ENCODE measurements at places on chromosomes 3 and 15. TPM values are rescaled to one million over a fixed set of nuclear protein-coding genes. Genes with fewer than 3 reads are reported as not detected.

The SPATA12 gene
- not detected for total RNA-seq

GRCh38 chr3:40035177-40035576 is 225.8 kb downstream of the MYRIP start:
- DNase-seq = no peak

DNA sequence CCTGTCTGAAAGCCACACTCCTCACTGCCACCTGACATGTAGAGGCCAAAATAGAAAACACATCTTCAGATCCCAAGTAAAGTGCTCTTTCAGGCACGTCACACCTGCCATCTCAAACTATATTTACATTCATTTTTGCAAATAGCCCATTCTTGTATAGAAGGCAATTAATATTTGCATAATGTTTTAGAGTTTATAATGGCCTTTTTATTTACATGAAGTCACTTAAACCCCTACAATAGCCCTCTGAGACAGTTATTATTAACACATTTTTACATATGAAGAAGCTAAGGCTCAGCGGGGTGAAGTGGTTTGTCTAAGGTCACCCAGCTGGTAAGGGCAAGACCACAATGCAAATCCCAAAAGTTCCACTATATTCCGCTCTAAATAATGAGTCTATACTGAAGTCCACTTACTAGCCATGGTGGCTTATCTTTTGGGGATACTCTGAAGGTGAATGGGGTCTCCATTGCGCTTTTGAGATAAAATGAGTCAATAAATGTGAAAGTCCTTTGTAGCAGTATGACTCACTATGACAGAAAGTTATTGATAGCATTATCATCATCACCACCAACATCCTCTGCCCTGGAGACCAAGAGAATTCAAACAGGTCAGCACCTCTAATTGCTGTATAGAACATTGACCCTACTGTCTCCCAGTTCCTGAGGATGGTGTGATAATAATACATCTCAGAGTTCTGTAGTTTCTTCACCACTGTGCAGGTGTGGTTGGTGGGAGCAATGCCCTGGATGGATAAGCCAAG is 155.9 kb upstream of the BCL6 start:
- DNase-seq = no peak

DNA sequence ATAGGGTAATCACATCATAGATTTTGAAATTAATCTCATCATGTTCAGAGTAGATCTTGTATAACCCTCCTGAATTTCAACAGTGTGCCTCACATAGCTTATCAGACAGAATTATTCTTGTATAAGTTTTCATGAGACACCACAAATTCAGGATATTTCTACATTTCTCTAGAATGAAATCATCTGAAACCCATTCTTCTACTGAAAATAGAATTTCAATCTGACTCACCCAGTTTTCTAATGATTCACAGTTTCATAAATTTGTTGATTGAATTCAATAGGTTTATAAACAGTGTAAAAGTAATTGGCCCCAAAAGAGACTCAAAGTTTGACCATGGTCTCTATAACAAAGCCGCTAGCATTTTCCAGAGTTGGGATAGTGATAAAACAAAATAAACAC is 1082.6 kb upstream of the EPHA6 start:
- no peak for DNase-seq

- DNase-seq = no peak
These were observed 28.7 kb upstream of the LHFPL4 start for GRCh38 chr3:9582332-9582731.

The ALCAM gene
- total RNA-seq = 150 TPM

DNA sequence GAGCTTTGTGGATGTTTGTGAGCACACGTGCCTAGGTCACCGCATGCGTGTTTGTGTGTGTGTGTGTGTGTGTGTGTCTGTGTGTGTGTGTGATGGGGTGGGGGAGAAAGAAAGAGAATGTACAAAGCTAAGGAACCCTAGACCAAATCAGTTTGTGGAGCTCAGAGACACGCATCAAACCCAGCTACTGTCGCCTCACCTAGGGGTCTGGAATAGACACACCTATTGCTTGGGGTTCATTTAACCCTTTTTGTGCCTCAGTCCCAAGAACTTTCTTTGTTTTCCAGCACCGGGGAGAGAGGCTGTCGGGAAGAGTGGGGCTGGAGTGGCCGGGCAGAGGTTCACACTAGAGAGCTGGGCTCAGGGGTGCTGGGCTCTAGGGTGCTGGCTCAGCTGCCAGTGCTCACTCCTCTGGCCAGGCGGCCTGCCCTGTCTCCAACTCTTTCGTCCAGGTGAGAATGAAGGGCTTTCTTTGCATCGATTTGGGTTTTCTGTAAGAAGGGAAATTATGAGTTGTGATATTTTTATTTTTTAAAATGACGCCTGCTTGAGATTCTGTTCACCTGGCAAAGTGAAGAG is 221.6 kb downstream of the MEIS2 start:
- no peak for DNase-seq

The CACNA2D2 gene
- 2.4 TPM for total RNA-seq

The EXD1 gene
- 1.2 TPM for total RNA-seq

GRCh38 chr3:36164400-36164799 is 215.9 kb upstream of the STAC start:
- DNase-seq = no peak

DNA sequence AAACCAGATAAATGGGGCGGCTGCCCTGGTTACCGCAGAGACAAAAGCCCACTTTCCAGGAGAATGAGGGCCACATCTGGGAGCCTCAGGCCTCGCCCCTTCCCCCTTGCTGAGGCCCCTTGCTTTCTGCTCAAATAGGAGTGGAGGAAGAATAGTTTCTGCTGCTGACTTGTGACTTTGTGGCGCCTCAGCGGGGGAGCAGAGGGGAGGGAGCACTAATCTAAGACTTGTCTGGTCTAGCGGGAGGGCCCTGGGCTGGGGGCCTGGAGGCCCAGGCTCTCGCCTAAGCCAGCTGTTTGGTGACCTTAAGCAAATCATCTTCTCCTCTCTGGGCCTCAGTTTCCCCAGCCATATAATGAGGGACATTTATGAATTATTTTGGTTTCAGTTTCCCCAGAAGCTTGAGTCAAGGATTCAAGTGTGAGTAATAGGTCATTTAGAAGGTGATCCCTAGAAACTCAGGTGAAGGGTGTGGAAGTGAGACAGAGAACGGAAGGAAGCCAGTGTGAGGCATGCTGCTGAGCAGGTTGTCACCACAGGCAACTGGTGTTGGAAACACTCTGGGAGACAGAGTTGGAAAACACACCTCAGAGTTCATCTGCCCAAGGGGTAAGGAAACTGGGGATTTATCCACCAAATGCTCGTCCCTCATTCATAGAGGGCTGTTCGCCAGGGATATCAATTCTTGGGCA is 25.9 kb upstream of the SMAD3 start:
- DNase-seq = no peak

The PRR20G gene
- not detected for total RNA-seq

GRCh38 chr3:16907243-16907642 is 22.5 kb downstream of the PLCL2 start:
- no peak for DNase-seq

The PTPN23 gene
- 19.2 TPM for total RNA-seq

- DNase-seq = no peak
These were observed 1.5 kb downstream of the POLR2M start for GRCh38 chr15:57708047-57708446.

GRCh38 chr3:50639055-50639494 is 22.1 kb downstream of the MAPKAPK3 start:
- DNase-seq = no peak

The CYP1A1 gene
- 0.41 TPM for total RNA-seq

The GHSR gene
- 0.82 TPM for total RNA-seq

DNA sequence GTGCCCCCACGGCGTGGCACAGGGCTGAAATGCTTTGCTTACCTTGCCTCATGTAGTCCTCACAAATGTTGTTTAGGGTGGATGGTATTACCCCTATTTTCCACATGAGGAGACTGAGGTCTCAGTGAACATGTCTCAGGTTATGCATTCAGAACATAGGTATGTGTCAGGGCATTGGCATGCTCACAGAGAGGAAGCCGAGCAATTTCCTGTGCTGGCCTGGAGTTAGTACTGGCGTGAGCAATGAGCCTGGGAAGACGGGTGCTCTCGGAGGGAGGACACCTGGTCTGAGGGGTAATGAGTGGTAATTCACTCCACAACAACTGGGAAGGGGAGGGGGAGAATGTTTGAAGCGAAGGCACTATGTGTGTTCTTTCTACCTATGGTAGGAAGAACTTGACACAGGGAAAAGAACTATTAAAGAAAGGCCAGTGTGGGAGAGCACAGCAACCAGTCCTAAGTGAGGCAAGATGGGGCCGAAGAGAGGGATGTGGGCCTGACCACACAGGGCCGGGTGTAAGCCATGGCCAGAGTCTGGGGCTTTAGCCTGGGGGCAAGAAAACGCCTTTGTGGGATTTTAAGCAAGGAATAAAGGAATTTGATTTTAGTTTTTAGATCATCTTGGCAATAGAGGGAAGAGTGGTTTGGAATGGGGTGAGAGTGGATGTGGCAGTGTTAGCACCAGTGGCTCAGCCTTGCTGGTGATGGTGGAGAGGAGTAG is 4.9 kb upstream of the FAM131A start:
- no peak for DNase-seq

DNA sequence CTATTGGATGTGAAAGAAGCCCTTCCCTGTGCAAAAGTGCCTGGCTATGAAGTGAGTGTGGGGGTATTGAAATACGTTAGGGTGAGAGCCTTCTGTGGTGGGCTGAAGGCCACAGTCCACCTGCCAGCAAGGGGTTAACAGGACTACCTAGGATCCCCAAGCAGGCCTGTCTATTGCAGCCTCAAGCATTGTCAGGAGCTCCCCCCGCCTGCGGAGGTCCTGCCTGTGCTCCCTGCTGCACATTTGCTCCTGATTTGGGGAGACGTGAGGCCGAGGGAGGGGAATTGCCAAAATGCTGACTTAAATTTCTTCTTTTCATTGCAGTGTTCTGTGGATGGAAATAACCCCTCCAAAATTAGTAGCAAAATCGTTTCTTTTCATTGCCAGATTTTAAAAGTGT is 56.2 kb downstream of the GABRG3 start:
- DNase-seq = no peak

- DNase-seq = no peak
These were observed 41.7 kb upstream of the SEC22A start for GRCh38 chr3:123159926-123160635.

GRCh38 chr3:112477891-112478290 is 21.4 kb downstream of the BTLA start:
- DNase-seq = no peak

- DNase-seq = no peak
These were observed at the start of gene PLA2G4E for GRCh38 chr15:42020713-42021273. Gene PLA2G4E (minus strand): TSS chr15:42021042. CDS start chr15:42021030, 12 bp downstream.

The ROBO1 gene
- 296 TPM for total RNA-seq

GRCh38 chr3:44584646-44585501 is at the start of gene ZNF660:
Gene ZNF660 (plus strand): TSS chr3:44584964. CDS start chr3:44594194, 9,230 bp downstream.
- DNase-seq = peak; percentile 67

The THBS1 gene
- 57.1 TPM for total RNA-seq

The RARRES1 gene
- total RNA-seq = 4.5 TPM

DNA sequence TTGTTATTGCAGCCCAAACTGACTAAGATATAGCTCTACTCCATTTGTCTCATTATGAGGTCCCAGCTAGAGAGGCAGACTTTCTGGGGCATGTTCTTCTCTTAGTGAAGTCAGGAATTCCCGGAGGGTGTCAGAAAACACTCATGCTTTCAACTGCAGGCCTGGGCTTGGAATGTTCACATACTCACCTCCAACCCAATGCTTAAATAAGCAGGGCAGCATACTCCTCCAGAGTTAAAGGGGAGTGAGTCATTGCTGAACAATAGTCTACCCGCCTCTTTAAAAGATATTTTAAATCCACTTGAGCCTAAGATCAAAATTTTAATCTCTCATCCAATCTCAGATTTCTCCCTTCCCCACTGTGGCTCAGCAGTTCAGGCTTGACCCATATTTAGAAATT is 167.8 kb upstream of the DPH6 start:
- no peak for DNase-seq

DNA sequence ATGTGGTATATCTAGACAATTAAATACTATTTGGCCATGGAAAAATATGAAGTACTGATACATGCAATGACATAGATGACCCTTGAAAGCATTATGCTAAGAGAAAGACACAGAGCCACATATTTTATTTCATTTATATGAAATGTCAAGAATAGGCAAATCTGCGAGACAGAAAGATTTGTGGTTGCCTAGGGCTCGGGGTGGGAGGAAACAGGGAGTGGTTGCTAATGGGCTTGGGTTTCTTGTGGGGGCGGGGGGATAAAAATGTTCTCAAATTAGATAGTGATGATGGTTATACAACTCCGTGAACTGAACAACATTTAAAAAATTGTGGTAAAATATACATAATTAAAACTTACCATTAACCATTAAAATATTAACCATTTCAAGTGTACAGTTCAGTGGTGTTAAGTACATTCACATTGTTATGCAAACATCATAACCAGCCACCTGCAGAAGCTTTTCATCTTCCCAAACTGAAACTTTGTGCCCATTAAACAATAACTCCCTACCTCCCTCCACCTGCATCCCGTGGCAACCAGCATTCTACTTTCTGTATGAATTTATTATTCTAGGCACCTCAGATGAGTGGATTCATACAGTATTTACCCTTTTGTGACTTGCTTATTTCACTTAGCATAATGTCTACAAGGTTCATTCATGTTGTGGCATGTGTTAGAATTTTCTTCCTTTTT is 24.3 kb upstream of the ANP32A start:
- DNase-seq = no peak

The SEMA3B gene
- total RNA-seq = 2.4 TPM

- DNase-seq = no peak
These were observed 492.4 kb upstream of the FRG2C start for GRCh38 chr3:75171630-75172230.

GRCh38 chr3:44511238-44511566 is 33.7 kb upstream of the ZNF445 start:
- peak; percentile 17 for DNase-seq

DNA sequence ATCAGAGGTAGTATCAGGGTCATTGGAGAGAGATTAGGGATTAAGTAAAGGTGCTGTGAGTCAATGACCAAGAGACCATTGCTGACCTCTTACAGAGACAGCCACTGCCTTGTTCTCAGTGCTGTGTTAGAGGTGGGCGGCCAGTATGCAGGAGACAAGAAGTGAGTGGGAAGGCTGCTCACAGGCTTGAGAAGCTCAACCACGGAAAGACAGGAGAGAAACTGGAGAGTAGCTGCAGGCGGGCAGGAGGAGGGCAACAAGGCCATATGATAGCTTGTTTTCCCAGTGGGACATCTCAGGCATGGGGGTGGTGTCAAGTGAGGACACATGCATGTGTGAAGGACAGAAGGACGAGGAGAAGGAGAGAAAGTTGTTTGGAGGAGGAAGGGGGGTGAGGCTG is 237.3 kb downstream of the PDCD6IP start:
- no peak for DNase-seq

GRCh38 chr3:196590279-196590678 is 21.8 kb downstream of the FBXO45 start:
- no peak for DNase-seq

The LSMEM2 gene
- total RNA-seq = 0.82 TPM

The AHSG gene
- total RNA-seq = not detected

DNA sequence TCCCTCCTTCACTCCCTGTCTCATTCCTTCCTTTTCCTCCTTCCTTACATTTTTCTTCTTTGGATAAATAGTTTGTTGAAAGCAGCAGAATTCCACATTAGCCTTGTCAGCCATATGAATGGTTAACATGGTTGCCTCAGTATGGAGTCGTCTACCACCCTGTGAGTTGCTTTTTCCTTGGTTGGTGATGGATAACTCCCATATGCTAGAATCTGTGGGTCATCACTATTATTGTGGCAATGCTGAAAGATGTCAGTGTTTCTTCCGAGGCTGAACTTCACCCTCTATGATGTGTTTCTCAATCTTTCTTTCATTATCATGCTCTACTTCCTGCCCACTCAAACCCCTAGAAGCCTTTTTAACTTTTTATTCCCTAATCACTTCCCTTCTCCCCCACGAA is 481.8 kb upstream of the KCNMB2 start:
- DNase-seq = no peak

GRCh38 chr3:166123576-166123975 is 286.4 kb upstream of the BCHE start:
- no peak for DNase-seq
